ENCODE measurements at places on chromosomes 7 and 10. TPM values are rescaled to one million over a fixed set of nuclear protein-coding genes. Genes with fewer than 3 reads are reported as not detected.

- DNase-seq: no peak
Observed at GRCh38 chr7:44244282-44244681, 43.5 kb downstream of the YKT6 start.

DNA sequence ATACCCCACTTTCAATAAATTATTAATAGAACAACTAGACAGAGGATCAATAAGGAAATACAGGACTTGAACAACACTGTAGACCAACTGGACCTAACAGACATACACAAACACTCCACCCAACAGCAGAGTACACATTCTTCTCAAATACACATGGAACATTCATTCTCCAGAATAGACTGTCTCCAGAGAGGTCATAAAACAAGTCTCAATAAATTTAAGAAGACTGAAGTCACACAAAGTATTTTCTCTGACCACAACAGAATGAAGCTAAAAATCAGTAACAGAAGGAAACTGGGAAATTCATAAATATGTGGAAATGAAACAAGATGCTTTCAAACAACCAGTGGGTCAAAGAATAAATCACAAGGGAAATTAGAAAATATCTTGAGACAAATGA is 119.8 kb downstream of the SMURF1 start:
- DNase-seq: no peak

DNA sequence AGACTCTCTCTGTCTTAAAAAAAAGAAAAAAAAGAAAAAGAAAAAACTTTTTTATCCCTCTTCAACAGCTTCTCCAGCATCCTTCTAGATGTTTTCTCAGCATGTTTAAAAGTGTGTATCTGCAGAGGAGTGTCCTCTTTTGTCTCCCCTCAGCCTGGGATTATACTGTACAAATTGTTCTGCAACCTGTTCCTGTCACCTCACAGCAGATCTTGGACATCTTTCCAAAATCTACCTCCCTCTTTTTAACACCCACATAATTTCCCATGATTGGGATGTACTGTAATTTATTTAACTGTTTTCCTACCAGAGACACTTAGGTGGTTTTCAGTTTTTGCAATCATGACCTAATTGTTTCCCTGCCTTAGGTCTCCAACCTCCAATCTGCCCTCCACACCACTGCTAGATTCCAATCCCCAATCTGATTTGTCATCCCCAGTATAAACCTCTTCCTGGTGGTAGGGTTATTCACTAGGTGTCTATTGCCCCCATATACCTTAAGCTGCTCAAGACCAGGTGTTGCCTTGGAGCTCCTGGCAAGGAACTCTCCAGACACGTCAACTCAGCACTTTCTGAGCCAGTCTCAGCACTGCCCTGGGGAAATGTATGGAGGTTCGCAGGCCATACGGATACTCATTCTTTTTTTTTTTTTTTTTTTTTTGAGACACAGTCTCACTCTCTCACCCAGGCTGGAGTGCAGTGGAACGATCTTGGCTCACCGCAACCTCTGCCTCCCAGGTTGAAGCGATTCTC is 17.6 kb upstream of the DDIT4 start:
- DNase-seq: no peak

- DNase-seq: no peak
Observed at GRCh38 chr10:32295027-32295426, 51.9 kb downstream of the EPC1 start.

DNA sequence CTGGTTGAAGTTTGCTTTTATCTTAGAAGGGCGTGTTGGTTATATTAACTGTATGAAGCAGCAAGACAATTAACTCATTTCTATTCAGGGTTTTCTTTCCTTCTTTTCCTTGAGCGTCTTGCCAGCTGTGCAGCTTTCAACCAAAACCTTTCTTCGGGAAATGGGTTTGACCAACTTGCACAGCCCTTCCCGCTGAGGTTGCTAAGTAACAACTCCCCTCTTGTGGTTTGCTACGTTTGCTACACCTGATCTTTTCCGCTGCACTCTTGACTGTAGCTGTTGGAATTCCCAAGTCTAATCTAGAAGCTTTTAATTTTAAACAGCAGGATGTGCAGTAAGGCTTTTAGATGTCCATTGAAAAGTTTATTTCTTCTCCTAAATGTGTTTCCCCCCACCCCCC is 116.9 kb downstream of the CDCA7L start:
- DNase-seq: no peak

DNA sequence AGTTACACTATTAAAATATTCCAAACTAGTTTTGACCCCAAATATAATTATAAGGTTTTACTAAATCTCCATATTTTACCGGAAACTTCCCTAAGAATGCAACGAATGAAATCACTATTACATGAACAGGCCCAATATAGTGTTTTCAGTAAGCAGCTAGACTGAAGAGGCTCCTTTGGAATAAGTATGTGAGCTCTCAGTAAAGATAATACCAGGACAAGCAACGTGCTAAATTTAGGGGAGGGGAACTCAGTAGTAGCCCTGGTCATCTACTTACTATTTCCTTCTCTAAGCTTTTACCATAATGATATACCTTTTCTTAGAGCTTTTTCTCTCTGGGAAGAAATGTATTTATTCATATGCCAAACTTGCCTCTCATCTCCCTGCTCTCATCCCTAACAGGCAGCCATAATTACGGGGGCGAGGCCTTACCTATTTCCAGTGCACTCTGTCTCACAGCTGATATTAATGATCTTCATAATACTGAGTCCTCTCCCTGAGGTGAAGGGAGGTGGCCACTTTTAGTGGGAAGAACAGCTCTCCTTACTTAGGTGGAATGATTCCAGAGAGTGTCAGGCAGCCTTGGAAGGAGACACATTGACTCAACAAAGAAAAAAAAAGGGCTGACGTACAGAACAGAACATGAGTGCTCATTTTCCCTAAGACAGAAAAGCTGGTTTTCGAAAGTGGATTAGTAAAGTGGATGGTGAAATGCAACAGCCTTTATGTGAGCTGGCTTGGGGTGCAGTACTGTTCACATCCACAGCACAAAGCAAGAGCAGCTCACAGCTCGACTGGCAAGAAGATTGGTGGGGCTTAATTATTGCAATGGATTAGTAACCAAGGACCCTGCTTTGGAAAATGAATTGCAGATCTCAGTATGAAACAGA is 165.4 kb downstream of the GLI3 start:
- DNase-seq: no peak

GRCh38 chr7:48130658-48131108 is 40.6 kb upstream of the ABCA13 start:
- DNase-seq: no peak

DNA sequence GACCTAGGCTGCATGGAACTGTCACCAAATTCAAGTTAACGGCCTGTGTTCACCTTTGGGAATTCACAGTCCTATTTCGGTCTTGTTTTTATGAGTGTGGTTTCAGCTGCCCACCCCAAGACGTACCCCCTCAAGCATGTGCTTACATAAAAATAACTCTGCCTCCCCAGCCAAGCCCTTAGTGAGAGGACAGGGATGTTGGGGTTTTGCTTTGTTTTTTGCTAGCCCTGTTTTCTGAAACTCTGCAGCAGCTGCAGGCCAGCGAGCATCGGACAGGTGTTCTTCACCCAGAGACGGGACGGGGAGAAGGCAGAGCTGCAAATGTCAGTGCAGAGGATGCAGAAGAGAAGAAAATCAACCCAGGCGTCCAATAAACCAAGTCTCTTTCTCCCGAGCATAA is 13.5 kb downstream of the CHST15 start:
- no peak for DNase-seq

GRCh38 chr7:122397381-122397780 is 92.8 kb upstream of the FEZF1 start:
- no peak for DNase-seq

GRCh38 chr10:121099592-121099991 is 248.4 kb downstream of the WDR11 start:
- no peak for DNase-seq

DNA sequence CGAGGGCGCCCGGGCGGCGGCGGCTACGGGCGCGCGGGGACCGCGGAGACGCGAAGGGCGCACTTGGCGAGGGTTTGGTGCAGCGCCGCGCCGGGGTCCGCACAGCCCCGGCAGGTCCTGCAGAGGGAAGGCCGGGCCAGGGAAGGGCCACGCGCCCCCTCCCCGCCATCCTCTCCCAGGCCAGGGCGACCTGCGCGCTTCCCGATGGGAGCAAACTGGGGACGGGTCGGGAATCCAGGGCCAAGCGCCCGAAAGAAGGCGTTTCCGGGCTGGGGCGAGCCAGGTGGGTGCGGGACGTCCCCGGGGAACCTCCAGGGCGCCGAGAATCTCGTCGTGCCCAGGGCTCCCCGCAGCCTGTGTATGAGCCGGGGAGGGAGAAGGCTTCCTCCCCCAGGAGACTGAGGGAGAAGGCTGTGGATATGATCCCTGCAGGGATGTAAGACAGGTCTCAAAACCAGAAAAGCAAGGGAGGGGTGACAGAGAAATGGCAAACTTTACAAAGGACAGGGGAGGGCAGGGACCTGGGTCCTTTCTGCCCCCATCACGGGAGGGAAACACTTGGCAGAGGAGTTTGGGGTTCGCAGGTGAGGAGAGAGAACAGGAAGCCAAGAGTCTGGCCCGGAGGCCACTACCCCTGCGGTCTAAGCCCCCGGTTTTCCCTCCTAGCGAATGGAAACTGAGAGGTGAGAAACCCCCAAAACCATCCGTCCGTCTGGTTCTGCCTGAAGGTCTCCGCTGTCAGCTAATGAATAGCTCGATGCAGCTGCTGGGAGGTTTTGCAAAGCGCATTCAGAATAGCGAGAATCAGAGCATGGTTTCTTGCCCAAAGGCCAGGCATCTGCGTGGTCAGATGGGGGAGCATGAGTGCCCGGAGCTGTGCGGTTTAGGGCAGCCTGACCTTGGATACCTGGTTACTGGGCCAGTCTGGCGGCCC is 674 bp downstream of the AMZ1 start:
- no peak for DNase-seq

DNA sequence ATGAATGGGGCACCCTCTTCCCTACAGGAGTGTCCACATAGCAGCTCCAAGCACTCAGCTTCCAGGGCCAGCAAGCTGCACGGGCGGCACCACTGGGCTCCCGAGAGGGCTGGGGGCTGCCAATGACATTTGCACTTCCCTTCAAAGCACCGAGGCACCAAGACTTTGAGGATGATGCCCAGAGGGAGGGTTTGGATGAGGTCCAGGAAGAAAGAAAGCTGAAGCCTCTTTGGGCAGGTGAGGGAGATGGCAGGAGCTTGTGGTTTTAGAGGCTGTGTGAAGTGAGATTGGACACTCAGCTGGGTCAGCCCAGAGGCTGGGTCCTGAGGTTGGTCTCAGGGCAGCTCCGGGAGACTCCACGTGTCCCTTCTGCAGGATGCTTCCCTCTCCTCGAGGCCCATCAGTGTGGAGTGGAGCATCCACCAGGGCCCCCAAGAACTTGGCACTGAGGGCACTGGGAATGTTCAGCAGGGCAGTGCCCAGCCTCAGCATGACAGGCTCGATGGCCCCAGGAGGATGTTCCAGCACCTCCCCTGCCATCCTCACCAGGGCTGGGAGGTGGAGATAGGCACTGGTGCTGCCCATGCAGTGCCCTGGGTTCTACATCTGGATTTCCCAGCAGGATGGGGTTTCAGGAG is 54.9 kb upstream of the IGFBP3 start:
- DNase-seq: no peak

DNA sequence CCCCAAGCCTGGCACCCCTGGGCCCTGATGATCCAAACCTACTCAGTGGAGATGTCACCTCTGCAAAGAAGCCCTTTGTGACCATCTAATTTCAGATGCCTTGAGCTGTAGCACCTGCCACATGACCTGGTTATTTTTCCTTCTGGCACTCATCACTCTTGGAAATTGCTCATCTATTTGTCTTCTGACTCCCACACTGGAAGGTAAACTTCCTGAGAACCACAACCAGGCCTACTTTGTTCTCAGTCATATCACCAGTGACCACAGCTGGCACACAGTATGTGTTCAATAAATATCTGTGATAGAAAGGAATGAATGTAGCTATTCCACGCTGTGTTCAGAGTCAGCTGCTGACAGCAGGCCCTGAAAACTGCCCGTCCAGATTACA is 97.1 kb downstream of the SH3PXD2A start:
- no peak for DNase-seq

GRCh38 chr10:24299578-24300260 is 90.8 kb downstream of the KIAA1217 start:
- DNase-seq: no peak

GRCh38 chr7:46534664-46535588 is 613.9 kb upstream of the IGFBP3 start:
- DNase-seq: no peak

GRCh38 chr10:118173296-118173695 is 126.6 kb upstream of the RAB11FIP2 start:
- DNase-seq: no peak

DNA sequence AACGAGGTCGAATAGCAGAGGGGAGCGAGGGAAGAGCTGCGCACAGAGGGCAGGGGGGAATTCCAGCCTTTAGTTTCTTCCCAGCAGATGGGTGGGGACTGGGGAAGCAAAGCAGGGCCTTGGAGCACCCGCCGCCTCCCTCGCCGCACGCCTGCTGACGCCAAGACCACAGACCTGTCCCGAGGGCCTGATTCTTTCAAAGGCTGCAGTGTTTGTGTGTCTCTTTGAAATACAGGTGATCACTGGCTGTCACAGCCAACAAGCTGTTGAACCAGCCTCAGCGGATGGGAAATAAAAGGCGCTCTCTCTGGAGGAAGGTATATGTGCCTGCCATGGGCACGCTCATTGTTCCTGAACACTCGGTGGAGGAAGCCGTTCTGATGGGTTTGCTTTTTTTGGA is 119.3 kb downstream of the FAM53B start:
- no peak for DNase-seq

GRCh38 chr7:50393076-50393475 is 57.1 kb downstream of the FIGNL1 start:
- DNase-seq: no peak

DNA sequence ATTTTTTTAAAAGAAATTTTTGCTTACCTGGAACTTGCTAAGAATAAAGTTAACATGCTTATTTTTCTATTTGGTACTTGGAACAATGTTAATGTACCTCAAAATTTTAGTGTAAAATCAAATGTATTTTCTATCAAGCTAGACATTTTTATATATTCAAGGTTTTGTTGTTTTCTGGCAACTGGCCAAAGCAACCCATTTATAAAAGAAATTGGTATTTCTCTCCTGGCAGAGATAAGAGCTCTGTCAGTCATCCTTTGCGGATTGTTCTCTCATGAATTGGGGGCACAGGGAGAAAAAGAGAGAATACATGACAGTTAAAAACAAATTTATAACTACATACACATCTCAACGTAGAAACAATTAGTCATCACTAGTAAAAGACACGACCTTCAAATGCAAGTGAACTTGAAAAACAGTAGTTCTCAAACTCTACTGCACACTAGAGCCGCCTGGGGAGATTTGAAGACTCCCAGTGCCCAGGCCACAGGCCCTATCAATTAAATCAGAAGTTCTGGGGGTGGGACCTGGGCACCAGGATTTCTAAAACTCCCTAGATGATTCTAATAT is 152.4 kb upstream of the LAMB4 start:
- no peak for DNase-seq

Gene TFAM
- 4.6 TPM for polyA plus RNA-seq

Gene TSPAN13
- polyA plus RNA-seq: 39.5 TPM

Gene UCMA
- polyA plus RNA-seq: not detected

Gene DYNC1I1
- polyA plus RNA-seq: 6.1 TPM

Gene CUBN
- polyA plus RNA-seq: 0.07 TPM

Gene NUTM2A
- polyA plus RNA-seq: 3.8 TPM

Gene PAOX
- 4.7 TPM for polyA plus RNA-seq

Gene MRPS24
- polyA plus RNA-seq: 191 TPM

Gene TMEM178B
- 5.7 TPM for polyA plus RNA-seq

All from heart left ventricle (tissue), 16 donors.